ENCODE measurements at places on chromosomes 11 and 22. TPM values are rescaled to one million over a fixed set of nuclear protein-coding genes. Genes with fewer than 3 reads are reported as not detected.

Gene APOL3
- total RNA-seq, result 7.9 TPM

Gene C11orf87
- total RNA-seq, result not detected

Gene RASL10A
- total RNA-seq, result not detected

Gene RCOR2
- 2.0 TPM for total RNA-seq

Gene ANO5
- 0.44 TPM for total RNA-seq

Gene NRXN2
- 0.55 TPM for total RNA-seq

Gene RPS6KA4
- total RNA-seq, result 39.7 TPM

Gene VPREB1
- total RNA-seq, result not detected

Gene MISFA
- total RNA-seq, result 1.3 TPM

Gene CBLIF
- not detected for total RNA-seq

Gene SYT12
- total RNA-seq, result under 0.01 TPM

Gene OLFML1
- total RNA-seq, result 4.2 TPM

Gene TUB
- total RNA-seq, result 8.9 TPM

Gene NCF4
- total RNA-seq, result not detected

Gene PGA5
- not detected for total RNA-seq

Gene NAALAD2
- 5.6 TPM for total RNA-seq

Gene DDIAS
- total RNA-seq, result 3.1 TPM

Gene CLDN5
- 1.1 TPM for total RNA-seq

Gene NTM
- 82.5 TPM for total RNA-seq

Gene HEPN1
- not detected for total RNA-seq

Gene SOX6
- 0.62 TPM for total RNA-seq

Gene PVALB
- total RNA-seq, result not detected

Gene VSIG2
- total RNA-seq, result 0.50 TPM

All from uterine smooth muscle cell (primary cell).